ENCODE measurements at places on chromosomes 4 and X. TPM values are rescaled to one million over a fixed set of nuclear protein-coding genes. Genes with fewer than 3 reads are reported as not detected.
A peak's percentile ranks its signal among the peaks of the same experiment; 100 is the strongest.

The FATE1 gene
- not detected for total RNA-seq

The ADGRG2 gene
- 0.16 TPM for total RNA-seq

The SYP gene
- total RNA-seq: 0.36 TPM

The ZIC3 gene
- not detected for total RNA-seq

The DCAF8L2 gene
- total RNA-seq: not detected

The SMAD1 gene
- 34.0 TPM for total RNA-seq

The FANCB gene
- 2.8 TPM for total RNA-seq

The CENPVL1 gene
- total RNA-seq: not detected

The CDKL2 gene
- 0.56 TPM for total RNA-seq

The GAGE12F gene
- total RNA-seq: not detected

The SORBS2 gene
- 9.3 TPM for total RNA-seq

GRCh38 chr4:89538171-89538570 is 230.6 kb upstream of the GPRIN3 start:
- ATAC-seq: no peak

- no peak for ATAC-seq
Observed at GRCh38 chrX:14079891-14080430, 50.3 kb upstream of the GEMIN8 start.

- peak; percentile 95 for ATAC-seq
Observed at GRCh38 chrX:9677098-9677739, 88.4 kb downstream of the GPR143 start.

DNA sequence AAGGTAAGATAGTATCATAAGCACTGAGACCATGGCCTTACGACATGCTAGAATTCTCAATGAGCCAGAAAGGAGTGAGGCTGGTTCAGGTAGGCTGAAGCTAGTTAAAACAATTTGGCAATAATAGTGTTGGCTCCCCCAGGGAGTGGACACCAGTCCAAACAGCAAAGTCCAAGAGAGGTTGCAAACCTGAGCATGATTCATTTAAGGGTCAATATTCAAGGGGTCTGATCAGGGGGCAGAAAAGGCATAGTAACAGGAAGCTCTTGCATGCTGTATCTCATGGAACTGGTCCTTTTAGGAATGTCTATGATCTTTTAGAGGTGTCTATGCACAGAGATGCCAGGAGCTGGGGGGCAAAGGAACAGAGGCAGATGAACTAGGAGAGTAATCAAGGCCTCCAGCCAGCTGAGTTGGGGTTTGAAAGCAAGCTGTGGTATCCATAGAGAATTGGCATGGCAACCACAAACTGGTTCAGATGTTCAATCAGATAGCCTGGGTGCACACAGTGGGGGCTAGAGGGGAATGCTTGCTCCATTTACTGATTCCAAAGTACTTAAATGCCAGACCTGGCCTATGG is 5.1 kb downstream of the GJB1 start:
- ATAC-seq: no peak

DNA sequence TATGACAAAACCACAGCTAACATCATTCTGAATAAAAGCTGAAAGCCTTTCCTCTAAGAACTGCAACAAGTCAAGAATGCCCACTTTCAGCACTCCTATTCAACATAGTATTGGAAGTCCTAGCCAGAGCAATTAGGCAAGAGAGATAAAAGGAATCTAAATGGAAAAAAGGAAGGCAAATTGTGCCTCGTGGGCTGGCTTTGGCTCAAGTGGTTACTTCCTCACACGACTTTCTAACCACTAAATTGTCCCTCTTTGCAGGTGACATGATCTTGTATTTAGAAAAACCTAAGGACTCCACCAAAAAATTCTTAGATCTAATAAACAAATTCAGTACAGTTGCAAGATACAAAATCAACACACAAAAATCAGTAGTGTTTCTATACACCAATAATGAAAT is 57.2 kb downstream of the SCML2 start:
- no peak for ATAC-seq

DNA sequence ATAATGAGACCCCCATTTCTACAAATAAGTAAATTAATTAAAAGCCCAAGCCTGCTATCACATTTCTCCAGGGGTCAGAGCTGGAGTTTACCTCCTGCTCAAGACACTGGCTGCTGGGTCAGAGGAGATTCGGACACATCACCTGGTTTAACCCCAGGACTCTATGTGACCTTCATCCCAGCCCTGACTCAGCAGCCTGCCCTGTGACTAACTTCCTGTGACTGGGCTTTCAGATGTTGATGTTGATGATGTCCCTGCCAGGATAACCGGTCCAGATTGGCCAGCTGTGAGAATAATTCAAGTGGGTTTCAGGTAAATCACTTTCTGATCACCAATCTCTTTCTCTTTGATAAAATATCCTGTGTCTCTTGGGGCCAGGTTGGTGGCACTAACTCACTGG is 102.4 kb upstream of the MAML3 start:
- peak; percentile 19 for ATAC-seq

GRCh38 chr4:173528378-173529321 is 1.4 kb downstream of the HAND2 start:
- ATAC-seq: no peak

DNA sequence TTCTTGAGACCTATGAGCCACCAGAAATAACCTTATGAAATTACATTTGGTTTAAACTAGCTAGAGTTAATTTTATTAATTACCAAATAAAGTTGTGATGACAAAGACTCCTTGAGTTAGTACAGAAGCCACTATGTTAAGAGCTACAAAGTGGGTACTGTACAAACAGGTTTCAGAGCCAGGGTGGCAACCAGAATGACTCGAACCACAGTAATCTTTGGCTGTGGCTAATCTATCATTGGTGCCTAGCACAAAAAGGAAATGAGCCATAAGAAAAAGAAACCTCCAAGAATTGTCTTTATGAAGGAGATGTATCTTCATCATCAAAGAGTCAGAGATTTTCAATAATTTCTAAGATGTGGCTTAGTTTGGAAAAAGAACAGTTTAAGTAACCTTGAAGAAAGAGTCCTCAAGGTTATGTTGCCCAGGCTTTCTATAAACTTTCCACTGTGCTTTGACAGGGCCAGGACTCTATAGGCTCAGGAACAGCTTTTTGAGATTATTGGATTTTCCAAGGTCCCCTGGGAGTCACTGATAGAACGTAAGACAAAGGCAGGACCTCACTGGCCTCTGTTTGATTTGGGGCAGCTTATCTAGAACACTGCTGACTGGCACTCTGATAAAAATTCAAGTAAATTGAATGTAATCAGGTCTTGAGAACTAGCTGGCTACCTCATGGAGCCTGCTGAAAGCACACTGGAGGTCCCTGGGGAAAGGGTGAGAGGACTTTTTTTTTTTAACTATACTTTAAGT is 777.7 kb downstream of the STIM2 start:
- no peak for ATAC-seq

- ATAC-seq: no peak
Observed at GRCh38 chrX:37060999-37061398, 52.8 kb downstream of the FAM47C start.

- no peak for ATAC-seq
Observed at GRCh38 chrX:20372533-20372932, 105.8 kb upstream of the RPS6KA3 start.

- ATAC-seq: no peak
Observed at GRCh38 chr4:38382520-38382919, 281.5 kb upstream of the KLF3 start.

GRCh38 chr4:53315300-53315699 is 50.6 kb downstream of the SCFD2 start:
- no peak for ATAC-seq

GRCh38 chr4:184283659-184284335 is 66.1 kb upstream of the ENPP6 start:
- ATAC-seq: no peak

GRCh38 chrX:129802863-129803262 is 23.1 kb downstream of the SASH3 start:
- no peak for ATAC-seq

GRCh38 chr4:117968606-117969005 is 65.7 kb upstream of the NDST3 start:
- no peak for ATAC-seq

- ATAC-seq: no peak
Observed at GRCh38 chr4:85168234-85168834, 201.8 kb upstream of the WDFY3 start.

DNA sequence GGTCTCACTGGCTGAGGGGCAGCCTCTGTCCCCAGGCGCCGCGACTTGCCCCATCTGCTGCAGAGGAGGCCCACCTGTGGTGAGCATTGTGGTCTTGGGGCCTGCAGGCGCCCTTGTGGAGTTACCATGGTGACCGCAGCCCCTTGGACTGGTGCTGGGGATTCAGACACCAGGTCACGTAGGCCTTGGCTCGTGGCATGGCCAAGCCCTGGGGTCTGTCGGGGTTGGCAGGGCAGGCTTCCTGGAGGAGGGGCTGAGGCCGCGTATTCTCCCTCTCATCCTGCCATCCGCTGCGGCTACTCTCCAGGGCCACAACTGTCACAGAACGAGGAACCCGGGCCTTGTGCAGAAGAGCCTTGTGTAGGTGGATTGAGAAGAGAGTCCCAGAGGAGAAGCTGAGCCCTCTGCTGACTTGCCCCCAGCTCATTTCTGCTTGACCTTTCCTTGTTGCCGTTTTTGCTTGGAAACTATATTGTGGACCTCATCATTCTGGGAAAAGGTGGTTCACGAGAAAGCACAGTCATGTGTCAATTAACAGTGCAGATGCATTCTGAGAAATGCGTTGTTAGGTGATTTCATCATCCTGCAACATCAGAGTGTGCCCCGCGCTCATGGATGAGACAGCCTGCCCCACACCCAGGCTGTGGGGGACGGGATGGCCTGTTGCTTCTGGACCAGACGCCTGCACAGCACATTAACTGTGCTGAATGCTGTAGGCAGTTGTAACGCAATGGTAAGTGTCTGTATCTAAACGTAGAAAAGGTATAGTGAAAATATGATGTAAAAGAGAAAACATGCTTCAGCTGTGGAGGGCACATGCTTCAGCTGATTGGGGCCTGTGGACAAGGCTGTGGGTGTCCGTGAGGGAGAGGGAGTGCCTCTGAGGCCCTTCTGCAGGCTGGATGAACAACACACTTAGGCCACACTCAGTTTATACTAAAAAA is 38.5 kb downstream of the TRMT44 start:
- ATAC-seq: no peak
